ENCODE measurements at places on chromosomes 3 and 15.

GRCh38 chr15:82306791-82307713, 42.2 kb downstream of the GOLGA6L10 start:
- DNase-seq: no peak

DNA sequence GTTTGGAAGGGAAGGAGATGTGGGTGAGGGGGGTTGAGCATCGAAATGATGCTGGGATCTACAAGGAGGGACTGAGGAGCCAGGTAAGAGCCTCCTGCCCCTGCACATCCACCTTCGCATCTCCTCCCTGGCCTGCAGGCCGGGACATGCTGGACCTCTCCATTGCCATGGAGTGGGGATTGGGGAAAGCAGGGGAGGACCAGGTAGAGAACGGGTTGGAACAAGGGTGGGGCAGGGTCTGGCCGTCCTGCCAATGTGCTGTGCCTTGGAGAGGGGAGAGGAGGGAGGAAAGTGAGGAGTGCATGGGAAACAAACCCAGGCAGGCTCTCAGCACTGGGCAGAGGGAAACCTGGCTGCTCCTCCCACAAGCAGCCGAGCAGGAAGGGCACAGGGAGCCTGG, 10.6 kb downstream of the PLA2G4B start:
- no peak for DNase-seq

- DNase-seq: no peak
Measured at GRCh38 chr3:41362638-41363559, 163.6 kb downstream of the CTNNB1 start.

DNA sequence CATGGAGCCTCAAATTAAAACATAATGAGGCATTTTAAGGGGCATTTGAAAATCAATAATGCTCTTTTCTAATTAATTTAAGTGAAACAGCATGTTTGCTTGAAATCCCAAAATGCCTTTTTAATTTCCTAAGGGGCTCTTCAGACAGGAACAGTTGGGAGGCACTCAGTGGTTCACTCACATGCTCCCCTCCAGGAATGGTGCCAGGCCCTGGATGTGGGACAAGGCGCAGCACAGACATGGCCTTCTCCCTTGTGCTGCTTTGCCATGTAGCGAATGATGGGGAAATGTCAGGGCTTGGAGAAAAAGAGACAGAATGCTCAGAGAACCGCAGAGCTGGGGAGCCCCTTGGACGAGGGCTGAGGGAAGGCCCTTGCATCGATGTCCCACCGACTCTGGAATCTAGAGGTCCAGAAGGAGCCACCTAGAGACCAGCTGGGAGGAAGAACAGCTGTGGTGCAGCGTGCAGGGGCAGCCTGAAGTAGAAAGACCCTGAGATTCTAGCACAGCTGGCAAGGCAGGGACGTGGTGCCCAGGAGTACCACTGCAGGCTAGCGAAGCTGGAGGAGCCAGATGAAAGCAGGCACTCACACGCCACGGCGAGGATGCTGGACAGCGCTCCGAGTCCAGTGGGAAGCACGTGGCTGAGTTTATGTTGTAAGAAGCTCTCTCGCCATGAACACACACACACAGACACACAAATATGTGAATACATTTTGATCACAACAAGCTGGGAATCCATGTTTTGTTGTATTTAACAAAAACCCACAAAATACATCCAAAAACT, 27.0 kb downstream of the NSMCE3 start:
- DNase-seq: no peak

- no peak for DNase-seq
Measured at GRCh38 chr15:92409006-92409405, 15.3 kb downstream of the ST8SIA2 start.

- DNase-seq: no peak
Measured at GRCh38 chr3:13070391-13071070, 2.7 kb downstream of the IQSEC1 start.

DNA sequence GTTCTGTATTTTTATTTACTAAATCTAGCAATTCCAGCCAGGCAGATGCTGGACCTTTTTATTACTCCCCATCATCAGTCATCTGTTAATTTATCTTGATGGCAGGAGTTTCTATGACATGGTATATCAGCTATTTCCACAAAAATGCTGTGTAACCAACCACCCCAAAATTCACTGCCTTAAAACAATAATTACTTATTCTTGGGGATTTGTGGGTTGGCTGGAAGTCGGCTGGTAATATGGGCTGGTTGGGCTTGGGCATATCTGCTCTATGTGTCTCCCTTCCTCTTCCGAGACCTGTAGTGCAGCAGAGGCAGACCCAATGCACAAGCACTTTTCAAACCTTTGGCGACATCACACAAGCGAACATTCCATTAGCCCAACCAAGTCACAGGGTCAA, 92.1 kb upstream of the UBE2E1 start:
- DNase-seq: no peak
